ENCODE measurements at places on chromosomes 5 and 9. TPM values are rescaled to one million over a fixed set of nuclear protein-coding genes. Genes with fewer than 3 reads are reported as not detected.

MOB3B gene
- total RNA-seq = 4.1 TPM

- DNase-seq = no peak
Observed at GRCh38 chr9:94210616-94211603, 48.2 kb upstream of the ZNF169 start.

DNA sequence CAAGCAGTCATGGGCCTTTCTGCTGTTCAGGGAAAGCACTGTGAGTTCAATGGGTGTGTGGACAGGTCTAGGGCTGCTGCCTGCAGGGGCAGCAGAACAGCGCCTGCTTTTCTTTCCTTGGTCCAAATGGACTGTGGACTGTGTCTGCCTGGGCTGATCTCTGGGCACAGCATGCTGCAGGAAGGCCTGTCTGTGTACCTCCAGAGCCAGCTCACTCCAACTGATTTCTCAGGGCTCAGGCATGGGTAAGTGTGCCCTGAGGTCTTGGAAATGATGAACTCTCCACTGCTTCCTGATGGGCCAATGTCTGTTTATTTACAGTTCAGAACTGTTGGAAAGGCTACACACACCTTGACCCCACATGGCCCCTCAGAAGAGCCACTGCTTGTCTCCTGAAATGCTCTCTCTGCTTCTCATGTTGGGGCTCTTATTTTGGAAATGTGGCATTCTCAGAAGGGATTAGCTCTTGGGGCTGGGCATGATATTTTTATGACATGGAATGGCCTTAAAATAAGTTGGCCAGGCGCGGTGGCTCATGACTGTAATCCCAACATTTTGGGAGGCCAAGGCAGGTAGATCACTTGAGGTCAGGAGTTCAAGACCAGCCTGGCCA is 27.0 kb downstream of the SLC22A4 start:
- DNase-seq = no peak

DNA sequence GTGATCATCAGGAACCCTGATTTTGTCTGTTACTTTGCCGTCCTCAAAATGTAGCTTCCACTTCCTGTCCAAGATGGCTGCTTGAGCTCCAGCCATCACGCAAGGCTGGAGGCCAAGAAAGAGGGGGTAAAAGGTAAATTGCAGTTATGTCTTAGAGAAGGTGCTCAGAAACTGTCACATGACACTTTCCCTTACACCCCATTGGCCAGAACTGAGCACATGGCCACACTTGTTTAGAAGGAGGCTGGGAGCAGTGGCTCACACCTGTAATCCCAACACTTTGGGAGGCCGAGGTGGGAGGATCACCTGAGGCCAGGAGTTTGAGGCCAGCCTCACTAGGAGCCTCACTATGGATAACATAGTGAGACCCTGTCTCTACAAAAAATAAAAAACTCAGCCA is 140.9 kb downstream of the RGS3 start:
- DNase-seq = no peak

LVRN gene
- 2.9 TPM for total RNA-seq

DNA sequence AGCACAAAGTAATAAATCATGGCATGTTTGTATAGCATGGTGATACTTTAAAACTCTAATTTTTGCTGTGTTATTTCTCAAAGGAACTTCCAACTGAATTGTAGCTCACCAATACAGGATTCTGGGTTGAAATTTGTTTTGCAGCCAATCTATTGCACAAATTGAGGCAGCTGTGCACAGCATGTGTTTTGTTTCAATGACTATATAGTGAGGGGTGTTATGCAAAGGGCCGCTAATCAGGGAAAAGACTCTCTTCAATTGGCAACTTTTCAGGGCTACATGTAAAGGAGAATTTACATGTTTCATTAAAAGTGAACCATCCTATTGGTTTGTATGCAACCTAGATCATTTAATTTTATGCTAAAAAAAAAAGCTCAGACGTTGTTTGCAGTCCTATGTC is 44.6 kb downstream of the PLPPR1 start:
- no peak for DNase-seq

DNA sequence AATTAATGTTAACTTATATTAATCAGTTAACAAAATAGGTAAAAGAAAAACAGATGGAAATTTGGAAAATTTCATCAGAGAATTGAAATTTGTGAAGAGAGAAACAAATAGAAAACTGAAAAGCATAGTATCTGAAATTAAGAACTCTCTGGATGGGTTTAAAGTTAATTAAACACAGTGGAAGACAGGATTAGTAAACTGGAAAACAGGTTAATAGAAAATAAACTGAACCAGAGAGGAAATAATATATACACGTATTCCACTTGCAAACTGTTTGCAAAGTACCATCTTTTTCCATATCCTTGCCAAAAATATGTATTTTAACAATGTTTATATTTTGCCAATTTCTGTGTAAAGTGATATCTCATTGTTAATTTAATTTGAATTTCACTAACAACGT is 257.5 kb downstream of the CD180 start:
- DNase-seq = no peak

DNA sequence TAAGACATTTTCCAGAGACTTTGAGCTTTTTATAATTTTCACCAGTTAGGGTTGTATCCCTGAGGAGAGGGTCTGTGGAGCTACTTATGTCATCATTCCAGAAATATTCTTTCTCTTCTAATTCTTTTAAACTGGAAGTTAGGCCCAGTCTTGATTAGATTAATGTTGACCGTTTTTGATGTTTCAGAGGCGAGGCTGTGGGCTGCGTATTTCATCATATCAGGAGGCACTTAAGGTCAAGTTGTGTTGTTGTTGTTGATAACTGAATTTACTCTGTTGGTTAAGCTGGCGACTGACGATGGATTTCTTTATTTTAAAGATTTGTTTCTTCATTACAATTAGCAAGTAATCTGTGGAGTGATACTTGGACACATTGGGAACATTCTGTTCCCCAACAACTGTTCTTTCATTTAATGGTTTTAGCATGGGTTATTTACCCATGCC is 20.1 kb downstream of the IPO11 start:
- no peak for DNase-seq

GRCh38 chr5:138629392-138629791 is 54.2 kb upstream of the HSPA9 start:
- no peak for DNase-seq

GLRA1 gene
- total RNA-seq = not detected

GRCh38 chr9:138100711-138101350 is 223.2 kb downstream of the CACNA1B start:
- no peak for DNase-seq

- no peak for DNase-seq
Observed at GRCh38 chr5:80181618-80182211, 74.1 kb downstream of the SERINC5 start.

DNA sequence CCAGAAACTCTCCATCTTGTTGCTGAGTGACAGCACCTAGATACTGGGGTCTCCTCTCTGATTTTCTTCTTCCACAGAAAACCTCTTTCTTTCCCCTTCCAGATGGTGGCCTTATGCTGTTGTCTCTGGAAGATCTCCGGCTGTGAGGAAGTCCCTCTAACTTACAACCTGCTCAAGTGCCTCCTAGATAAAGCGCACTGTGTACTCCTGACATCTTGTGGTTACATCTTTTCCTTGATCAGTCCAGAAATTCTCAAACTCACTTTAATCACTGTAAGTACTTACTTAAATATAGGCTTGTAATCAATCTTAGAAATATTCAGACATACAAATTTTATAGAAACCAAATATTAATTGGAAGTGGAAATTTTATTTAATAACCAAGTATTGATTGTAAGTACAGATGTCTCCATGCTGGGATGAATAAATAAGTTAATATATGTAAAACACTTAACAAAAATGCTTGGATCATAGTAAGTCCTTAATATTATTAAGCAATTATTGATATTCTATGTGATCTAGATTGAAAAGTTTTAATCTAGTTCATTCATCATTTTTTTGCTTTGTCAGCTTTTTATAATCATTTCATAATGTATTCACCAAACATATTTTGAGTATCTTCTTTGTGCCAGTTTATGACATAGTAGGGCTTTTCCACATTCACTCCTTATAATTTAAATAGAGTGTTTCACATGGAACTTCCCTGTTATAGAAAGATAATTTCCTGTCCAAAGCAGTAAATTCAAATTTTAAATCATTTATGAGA is 1381.4 kb upstream of the CDH6 start:
- DNase-seq = no peak

ZNF608 gene
- total RNA-seq = 13.7 TPM

GRCh38 chr5:127959152-127959764 is 124.3 kb upstream of the SLC12A2 start:
- DNase-seq = no peak

DNA sequence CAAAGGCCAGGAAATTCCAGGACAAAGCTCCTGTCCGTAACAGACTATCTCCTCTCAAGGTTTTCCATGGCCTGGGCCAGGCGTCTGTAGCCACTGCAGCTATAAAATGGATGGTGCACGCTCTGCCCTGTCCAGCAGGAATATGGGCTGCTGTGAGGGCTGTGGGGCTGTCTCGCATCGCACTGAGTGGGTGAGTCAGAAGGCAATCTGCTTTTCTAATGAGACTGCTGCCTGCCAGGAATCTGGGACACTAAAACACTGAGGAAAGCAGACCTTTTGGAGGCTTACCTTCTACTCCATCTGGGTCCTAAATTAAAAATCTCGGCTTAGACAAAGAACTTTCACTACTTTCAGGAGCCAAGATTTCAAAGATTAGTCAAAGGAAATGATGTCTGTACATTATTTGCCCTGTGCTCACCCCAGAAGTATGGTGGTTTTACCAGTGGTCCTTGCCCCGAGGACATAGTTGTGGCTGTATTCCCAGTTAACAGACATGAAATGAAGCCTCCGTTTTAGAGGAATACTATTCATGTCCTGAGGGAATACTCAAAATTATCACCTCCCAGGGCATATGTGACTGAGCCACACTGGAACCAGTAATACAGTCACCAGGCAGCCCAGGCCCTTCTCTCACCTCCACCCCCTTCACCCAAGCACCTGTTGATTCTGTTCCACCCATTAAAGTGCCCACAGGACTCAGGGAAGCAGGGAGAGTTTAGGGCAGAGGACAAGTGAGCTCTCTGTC is 56.4 kb downstream of the PFDN1 start:
- no peak for DNase-seq

GRCh38 chr5:10756549-10756948 is 4.5 kb downstream of the DAP start:
- no peak for DNase-seq

DNA sequence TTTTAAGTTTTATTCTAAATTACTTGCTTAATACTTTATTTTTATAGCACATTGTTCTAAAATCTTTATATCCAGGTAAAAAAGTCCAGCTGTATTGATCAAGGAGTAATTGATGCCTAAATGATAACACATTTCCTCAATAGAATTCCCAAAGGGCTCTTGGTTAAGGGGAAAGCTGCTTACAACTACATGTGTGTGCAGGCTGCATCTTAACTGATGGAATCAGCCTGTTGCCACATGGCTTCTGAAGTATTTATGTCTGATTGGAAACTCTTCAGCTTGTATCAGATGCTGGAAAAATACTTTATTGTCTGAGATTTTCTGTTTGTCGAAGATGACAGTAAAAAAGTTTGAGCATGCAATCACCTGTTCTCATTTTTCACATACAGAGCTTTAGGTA is 182.6 kb downstream of the FBXL7 start:
- DNase-seq = no peak

DNA sequence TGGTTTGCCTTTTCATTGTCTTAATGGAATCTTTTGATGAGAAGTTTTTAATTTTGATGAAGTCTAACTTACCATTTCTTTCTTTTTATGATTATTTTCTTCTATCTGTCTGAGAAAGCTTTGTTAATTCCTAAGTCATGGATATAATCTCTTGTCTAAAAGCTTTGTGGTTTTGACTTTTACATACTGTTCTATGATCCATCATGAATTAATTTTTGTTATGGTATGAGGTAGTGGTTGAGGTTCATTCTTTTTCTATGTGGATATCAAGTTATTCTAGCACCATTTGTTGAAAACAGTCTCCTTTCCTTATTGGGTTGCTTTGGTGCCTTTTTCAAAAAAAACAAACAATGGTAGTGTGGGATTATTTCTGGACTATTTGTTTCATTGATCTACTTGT is 20.4 kb downstream of the FBXO10 start:
- DNase-seq = no peak

DNA sequence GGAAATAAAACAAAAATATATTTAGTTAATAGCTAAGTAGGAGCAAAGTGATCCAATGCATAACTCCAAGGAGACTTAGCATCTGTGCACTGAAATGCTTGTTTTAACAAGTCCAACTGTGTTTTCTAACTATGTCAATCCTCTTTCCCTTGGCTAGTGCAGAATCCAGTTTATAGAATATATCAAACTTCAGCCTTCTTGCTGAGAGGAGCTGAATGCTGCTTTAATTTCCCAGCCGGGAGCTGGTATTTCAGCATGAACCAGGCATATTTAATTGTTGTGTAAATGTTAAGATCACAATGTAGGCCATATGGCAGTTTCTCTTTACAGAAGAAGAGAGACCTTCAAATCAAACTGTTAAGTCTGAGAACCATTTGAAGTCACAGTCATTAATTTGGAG is 411.7 kb downstream of the HCN1 start:
- no peak for DNase-seq

- no peak for DNase-seq
Observed at GRCh38 chr5:23084815-23085214, 231.7 kb upstream of the CDH12 start.

TAF1L gene
- not detected for total RNA-seq

SLC46A2 gene
- 0.09 TPM for total RNA-seq

NIM1K gene
- total RNA-seq = not detected

- no peak for DNase-seq
Observed at GRCh38 chr5:4924577-4924976, 215.6 kb upstream of the ADAMTS16 start.

GRCh38 chr5:21121213-21121612 is 1133.2 kb upstream of the CDH18 start:
- DNase-seq = no peak

DNA sequence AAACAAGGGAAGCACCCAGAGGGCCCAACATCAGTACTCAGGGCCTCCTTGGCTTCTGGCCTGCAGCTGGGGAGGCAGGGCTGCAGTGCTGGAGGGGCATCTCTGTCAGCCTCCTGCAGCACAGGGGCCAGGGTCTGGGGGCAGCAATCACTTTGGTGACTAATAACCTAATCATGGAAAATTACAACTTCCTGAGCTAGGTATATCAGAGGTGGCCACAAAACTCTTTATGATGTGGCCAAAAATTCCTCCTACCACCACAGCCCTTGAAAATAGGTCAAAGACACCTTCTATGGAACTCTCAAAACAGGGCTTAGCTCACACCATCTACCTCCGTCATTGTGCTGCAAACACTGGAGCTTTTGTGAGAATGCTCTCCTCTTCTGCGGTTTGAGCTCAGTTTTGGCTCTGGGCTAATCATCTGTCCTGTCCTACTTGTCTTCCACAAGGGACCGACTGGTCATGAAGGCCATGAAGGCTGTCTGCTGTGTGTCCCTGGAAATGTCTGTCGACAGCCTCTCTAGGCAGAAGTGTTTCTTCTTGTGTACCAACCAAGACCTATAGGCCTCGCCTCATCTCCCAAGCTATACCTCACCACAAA is 28.6 kb downstream of the CSF2 start:
- no peak for DNase-seq

Data from esophagus squamous epithelium (tissue), 5 donors.